ENCODE measurements at places on chromosomes 1 and 21.

GRCh38 chr1:226485192-226485591 is 63.4 kb upstream of the STUM start:
- no peak for DNase-seq

DNA sequence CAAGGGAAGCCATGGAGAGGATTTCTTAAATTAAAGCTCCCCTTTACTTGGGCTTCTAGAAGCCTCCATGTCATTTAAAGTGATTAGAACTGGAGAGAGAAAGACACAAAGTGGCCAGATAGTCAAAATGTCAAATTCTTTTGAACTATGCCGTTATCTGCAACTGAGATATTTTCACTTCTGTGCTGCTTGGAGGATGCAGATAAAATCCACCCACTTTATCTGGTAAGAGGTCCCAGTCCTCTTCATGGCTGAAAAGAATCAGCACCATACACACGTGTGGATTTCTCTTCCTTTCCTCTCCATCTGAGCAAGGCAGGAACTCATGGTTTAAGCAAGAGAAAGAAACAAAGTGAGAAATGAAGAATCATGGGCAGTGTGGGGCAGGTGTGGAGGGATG is 276.9 kb upstream of the RUNX1 start:
- DNase-seq: no peak

DNA sequence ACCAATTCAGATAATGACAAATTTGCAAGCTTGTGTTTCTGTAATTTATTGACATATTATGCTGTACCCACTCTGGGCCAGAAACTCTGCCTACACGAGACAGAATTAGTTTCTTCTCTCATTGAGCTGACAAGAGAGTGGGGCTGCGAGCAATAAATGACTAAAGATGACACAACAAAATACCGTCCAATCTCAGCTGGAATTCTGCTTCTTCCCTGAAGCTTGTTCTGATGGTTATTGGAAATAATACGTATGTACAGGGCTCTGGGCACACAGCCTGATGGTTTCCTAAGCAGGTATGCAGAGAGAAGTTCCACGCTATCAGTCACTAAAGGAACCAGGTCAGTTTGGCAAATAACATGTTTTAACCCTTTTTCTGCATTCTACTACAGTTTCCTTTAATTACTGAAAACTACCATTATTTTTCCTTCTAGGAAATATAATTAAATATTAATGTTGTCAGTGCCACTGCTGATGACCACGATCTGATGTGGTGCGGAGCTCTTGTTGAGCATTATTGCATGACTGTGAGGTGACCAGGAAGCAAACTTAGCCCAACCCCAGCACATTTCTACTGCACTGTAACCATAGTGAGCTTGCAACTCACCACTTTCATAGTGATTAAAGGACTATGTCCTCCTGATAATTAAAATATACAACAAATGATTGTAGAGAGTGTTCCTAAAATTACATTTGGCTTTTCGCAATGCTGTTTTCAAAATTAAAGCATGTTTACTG is 221.4 kb upstream of the L1TD1 start:
- DNase-seq: no peak

DNA sequence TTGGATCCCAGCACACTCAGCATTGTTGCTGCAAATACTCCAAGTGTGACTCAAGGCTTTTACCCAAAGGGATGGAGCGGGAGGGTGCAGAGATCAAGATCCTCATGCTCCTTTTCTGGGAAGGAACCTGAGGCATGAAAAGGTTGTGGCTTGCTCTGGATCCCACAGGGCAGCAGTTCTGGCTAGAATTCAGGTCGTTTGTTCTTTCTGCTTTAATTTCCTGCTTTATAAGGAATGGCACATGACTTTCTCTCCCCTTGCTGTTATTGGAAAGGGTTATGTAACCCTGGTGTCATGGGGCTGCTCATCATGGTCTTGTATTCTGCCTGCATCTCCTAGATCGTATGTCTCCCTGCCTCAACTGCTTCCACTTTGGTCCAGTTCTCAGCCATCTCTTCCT is 101.6 kb downstream of the NOS1AP start:
- DNase-seq: no peak

GRCh38 chr1:22350171-22350923 is 101.3 kb upstream of the ZBTB40 start:
- no peak for DNase-seq

DNA sequence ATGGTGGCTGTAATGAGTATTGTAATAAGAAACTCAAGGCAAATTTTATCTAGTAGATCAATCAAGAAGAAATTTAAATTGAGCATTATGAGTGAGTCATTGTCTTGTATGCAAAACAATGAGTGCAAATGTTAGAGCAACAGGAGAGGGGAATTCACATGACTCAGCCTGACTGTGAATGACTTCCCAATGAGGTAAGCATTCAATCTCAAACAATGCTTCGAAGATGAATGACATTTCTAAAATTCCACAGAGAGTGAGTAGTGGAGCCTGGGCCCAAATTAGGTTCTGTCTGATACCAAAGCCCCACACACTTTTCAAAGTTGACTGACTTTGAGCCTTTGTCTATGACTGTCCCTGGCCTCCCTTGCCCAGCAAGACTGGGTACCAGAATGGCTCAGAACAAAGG is 738.0 kb downstream of the PTPRU start:
- DNase-seq: no peak

Measured in AML-193 (cell line).